ENCODE measurements at places on chromosomes 11 and 22.

GRCh38 chr11:14703731-14704130 is 60.1 kb downstream of the PDE3B start:
- DNase-seq = no peak

GRCh38 chr11:15807827-15808226 is 548.5 kb downstream of the SOX6 start:
- DNase-seq = no peak

GRCh38 chr11:66239511-66239910 is 28.9 kb upstream of the RAB1B start:
- DNase-seq = no peak

DNA sequence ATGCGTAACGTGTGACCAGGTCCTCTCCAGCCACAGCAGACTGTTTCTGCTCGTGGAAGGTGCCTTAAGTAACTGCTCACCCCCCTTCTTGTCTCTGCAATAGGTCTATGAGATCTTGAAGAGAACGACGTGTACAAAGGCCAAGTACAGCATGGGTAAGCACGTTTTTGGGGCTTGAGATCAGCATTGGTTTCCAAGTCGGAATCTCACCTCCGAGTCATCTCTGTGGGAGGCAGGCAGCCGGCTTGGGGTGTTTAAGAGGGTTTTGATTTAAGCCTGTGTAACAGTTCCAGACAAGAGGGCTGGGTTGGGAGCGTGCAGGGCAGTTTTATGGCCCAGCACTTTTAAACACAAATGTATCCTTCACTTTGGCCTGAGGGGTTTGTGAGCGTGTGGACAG is 30.1 kb downstream of the ANO1 start:
- DNase-seq = peak; percentile 47
